ENCODE measurements at places on chromosomes 13 and 19.

- DNase-seq, result no peak
Measured at GRCh38 chr19:28420811-28421550, 792.0 kb downstream of the UQCRFS1 start.

GRCh38 chr19:45477186-45477585, 9.4 kb downstream of the FOSB start:
- DNase-seq, result no peak

DNA sequence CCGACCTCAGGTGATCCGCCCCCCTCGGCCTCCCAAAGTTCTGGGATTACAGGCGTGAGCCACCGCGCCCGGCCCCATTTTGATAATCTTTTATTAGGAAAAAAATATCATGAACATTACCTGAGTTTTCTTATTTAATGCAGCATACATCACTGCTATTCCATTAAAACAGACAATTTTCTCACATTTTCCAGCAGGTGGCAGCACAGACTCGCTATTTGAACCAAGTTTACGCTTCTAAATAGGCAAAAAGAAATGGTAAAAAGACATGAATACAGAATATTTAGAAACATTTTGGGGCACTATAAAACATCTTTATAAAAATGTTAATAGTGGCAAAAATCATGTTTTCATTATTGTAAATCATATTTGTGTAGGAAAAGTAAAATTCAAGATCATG, 903.1 kb downstream of the SLITRK6 start:
- no peak for DNase-seq

- DNase-seq, result no peak
Measured at GRCh38 chr19:6465006-6465405, 935 bp downstream of the CRB3 start.

DNA sequence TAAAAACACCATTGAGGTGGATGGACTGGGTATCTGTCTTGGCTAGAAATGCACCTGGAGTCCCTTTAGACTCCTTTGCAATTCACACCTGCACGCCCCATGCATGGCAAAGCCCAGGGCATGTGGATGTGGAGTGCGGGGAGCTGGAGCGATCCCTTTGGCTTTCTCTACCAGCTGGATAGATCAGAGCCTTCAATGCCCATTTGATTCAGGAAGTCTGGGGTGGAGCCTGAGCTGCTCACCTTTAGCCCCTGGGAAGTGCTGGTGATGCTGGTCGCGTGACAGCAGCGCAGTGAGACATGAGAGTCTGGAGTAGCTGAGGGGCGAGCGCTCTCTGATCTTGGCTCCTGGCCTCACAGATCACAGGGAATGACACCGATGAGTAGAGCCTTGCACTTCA, 4.8 kb upstream of the ZNF536 start:
- no peak for DNase-seq

- DNase-seq, result no peak
Measured at GRCh38 chr19:17889609-17890214, 18.0 kb downstream of the SLC5A5 start.

- no peak for DNase-seq
Measured at GRCh38 chr13:58476206-58476918, 844.8 kb downstream of the PCDH17 start.

DNA sequence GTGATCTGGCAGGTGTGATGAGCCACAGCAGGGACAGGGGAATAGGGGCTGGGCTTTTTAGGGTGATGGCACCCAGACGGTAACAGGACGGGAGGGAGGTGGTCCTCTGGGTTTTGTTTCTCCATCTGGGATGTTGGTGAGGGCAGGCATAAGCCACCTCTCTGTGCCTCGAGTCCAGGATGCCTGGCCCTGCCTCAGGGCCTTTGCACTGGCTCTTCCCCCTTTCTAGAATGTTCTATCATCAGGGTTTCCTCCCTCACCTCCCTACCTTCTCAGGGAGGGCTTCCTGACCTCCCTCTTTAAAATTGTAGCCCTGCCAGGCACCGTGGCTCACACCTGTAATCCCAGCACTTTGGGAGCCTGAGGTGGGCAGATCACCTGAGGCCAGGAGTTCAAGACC, 6.6 kb downstream of the CERS4 start:
- no peak for DNase-seq

GRCh38 chr13:43883631-43884030, 3.9 kb downstream of the LACC1 start:
- DNase-seq, result no peak

GRCh38 chr13:44196196-44196751, 177.3 kb upstream of the SERP2 start:
- DNase-seq, result no peak

DNA sequence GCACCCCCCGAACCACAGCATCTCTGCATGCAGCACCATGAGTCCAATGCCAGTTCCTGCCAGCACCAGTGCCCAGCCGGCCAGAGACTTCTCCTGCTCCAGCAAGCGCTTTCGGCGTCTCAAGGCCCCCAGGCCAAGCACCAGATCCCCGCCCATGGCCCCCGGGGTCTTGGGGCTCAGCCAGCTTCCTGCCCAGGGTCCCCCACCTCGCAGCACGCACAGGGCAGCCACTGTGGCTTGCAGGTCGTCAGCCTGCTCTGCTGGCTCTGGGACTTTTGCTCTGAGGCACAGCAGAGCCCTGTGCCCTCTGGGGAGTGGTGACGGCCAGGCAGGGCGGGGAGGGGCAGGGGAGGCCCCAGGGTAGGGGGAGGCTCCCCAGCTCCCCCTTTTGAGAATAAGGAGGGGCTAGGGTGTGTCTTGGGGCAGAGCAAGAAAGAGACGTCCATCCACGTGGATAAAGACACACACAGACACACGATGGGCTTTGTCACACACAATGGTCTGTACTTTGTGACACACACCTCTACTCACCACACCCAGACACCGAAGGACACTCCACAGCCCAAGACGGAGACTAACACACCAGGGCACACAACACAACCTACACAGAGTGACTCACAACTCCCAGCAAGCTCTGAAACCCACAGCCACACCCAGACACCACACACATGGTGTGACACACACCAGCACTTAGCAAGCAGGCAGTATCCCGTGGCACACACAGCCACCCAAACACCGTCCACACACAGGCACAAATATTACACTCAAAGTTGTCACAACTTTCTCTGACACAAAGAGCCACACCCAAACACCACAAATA, at the start of gene KCNN4:
Gene KCNN4, minus strand, starts transcription at position 268 of the 820 bp plus-strand sequence. Its CDS starts 112 bp downstream, at position 156.
- peak; percentile 36 for DNase-seq

- DNase-seq, result no peak
Measured at GRCh38 chr13:48901781-48902180, 73.9 kb upstream of the FNDC3A start.

DNA sequence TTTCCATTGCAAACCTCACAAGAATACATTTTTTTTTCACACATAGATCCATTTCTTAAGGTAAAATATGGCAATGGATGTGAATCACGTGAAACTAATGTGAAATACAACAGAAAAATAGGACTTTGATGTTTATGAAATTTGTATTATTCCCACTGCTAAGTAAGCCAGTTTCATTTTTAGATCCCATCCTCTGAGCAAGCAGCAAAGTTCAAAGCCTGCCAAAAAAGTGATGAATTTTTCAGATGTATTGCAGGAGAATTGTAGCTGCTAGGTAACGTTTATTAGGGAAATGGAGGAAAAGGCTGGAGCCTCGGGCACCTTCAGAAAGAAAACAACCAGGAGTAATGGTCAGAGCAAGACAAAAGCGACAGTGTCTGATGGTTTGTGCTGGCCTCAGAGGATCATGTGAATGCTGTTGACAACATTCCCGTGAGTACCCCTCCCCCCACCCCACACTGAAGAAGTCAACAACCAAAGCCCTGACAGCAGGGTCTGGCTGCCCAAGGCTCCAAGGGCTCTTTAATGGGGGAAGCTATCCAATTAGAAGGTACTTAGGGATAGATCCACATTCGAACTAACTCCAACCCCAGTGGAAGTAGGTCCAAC, 95.5 kb downstream of the OXGR1 start:
- no peak for DNase-seq

DNA sequence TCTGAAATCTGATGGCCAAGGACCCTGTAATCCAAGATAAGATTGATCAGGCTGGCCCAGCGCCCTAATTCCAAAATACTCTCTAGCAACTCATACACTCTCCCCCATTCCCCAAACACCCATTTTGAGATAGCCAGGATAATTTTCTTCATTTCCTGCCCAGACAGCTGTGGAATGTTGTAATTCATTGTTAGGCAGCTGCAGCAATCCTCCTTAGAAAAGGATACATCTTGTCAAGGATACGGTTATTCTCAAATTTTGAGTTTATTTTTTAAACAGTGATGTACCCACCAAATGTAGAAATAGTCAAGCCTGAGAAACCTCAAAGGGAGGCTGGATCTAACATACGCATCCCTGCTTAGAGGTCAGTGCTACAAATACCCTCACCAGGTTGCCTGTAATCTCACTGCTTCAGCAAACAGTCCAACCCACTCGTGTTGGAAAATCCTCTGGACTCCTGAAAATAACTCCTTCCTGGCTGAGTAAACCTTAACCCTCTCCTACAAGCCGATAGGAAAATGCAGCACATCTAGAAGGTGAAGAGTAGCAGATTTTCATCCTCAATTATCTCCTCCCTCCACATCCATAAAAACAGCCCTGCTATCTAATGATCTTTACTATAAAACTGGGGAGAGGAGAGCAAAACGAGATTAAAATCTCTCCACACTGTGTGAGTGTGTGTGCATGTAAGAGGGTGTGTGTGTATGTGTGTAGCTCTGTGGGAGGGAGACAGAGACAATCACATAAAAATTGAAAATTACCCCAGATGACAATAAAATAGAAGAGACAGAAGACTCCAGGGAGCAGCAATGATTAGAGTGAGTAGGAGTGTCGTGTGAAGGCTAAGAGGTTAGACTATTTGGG, 683.1 kb downstream of the DIAPH3 start:
- no peak for DNase-seq

DNA sequence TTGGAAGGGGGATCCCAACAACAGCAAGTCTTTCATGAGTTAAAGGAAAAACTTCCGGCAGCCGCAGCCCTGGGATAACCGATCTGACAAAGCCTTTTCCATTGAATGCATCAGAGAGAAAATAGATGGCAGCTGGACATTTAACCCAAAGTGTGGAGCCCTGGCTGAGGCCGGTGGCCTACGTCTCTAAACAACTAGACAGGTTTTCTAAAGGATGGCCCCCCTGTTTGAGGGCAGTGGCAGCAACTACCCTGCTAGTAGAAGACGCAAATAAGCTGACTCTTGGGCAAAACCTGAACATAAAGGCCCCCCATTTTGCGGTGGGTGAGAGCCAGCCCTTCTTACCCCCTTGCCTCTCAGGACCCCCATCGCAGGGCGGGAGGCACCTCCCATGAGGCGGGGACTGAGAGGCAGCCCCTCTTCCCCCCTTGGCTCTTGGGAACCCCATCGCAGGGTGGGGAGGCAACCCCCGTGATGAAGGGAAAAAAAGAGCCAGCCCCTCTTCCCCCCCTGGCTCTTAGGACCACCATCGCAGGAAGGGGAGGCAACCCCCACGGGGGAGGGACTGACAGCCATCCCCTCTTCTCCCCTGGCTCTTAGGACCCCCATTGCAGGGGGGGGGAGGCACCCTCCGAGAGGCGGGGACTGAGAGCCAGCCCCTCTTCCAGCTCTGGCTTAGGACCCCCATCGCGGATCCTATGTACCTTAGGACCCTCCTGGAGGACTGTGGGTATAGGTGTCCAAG, 2422.9 kb upstream of the PCDH20 start:
- DNase-seq, result no peak

- DNase-seq, result no peak
Measured at GRCh38 chr13:23608138-23608537, 37.9 kb downstream of the TNFRSF19 start.

- DNase-seq, result peak; percentile 64
Measured at GRCh38 chr19:48872884-48873475, 759 bp downstream of the PPP1R15A start.

GRCh38 chr19:33954686-33955085, 158.0 kb downstream of the KCTD15 start:
- DNase-seq, result no peak

- no peak for DNase-seq
Measured at GRCh38 chr19:38303517-38304351, at the start of gene C19orf33. TSS of gene C19orf33 (plus strand) at chr19:38304251. CDS start at chr19:38304262, 11 bp downstream.

DNA sequence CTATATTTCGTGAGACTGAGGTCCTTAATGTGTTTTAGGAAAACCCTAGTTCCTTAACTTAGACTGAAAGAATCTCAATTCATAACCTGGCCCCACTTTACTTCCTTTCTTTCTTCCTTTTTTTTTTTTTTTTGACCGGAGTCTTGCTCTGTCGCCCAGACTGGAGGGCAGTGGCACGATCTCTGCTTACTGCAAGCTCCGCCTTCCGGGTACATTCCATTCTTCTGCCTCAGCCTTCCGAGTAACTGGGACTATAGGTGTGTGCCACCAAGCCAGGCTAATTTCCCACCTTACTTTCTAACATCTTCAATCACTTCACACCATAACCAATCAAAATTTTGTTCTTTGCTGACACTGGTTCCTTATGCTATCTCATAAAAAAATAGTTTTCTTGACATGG, 2097.0 kb downstream of the PCDH9 start:
- no peak for DNase-seq

DNA sequence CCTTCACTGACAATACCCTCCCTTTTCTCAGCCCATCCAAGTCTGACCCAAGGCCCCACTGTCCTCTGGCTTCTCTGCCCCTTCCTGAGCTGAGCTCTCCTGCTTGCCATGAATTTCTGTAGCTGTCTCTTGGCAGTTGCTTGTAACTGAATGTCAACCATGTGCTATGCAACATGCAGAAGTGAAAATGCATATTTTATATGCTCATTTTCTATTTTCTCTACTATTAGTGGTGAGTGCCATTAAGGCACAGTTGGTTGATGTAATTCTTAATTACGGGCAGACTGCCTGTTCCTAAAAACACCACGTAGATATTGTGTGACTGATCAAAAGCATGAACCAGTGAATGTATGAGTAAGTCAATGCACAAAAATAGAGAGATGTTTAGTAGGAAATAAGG, 29.6 kb downstream of the TNFSF11 start:
- DNase-seq, result no peak

DNA sequence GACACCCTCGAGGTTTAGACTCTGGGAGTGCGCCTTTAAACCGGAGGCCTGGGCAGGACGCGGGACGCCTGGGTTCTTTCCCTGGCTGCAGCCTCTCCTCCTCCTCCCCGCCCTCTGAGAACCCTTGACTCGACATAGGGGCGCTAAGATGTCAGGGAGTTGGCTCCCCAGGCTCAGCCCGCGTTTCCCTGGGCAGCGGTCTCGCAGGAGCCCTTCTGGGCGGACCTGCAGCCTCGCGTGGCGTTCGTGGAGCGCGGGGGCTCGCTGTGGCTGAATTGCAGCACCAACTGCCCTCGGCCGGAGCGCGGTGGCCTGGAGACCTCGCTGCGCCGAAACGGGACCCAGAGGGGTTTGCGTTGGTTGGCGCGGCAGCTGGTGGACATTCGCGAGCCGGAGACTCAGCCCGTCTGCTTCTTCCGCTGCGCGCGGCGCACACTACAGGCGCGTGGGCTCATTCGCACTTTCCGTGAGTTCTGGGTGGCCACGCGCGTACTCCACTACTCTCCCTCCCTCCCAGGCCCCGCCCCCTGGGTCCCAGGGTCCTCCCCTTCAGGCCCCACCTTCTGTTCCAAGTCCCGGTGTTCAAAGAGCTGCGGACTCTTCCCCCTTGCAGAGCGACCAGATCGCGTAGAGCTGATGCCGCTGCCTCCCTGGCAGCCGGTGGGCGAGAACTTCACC, 1.3 kb downstream of the ICAM5 start:
- peak; percentile 26 for DNase-seq

GRCh38 chr19:19372656-19373416, 32.6 kb upstream of the GATAD2A start:
- DNase-seq, result no peak

GRCh38 chr13:33318037-33318436, 32.5 kb upstream of the STARD13 start:
- DNase-seq, result no peak
